Hepatic stellate cell (primary cell): ENCODE measurements at places on chromosomes 3 and 15.

- DNase-seq, result no peak
These were observed 34.9 kb upstream of the TBC1D23 start for GRCh38 chr3:100225883-100226282.

DNA sequence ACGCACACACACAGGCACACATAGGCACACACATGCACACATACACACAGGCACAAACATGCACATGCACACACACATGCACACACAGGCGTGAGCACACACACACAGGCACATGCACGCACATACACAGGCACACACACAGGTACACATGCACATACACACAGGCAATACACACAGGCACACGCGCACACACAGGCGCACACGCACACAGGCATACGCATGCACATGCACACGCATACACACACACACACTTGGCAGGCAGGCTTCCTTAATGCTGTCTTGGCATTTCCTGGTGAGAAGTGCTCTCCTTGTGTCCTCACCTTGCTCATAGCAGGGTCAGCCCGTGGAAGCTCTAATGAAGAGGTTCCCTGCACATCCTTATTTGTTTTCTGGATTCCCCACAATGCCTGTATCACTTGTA lies 8.4 kb upstream of the SLCO2A1 start:
- DNase-seq, result no peak

DNA sequence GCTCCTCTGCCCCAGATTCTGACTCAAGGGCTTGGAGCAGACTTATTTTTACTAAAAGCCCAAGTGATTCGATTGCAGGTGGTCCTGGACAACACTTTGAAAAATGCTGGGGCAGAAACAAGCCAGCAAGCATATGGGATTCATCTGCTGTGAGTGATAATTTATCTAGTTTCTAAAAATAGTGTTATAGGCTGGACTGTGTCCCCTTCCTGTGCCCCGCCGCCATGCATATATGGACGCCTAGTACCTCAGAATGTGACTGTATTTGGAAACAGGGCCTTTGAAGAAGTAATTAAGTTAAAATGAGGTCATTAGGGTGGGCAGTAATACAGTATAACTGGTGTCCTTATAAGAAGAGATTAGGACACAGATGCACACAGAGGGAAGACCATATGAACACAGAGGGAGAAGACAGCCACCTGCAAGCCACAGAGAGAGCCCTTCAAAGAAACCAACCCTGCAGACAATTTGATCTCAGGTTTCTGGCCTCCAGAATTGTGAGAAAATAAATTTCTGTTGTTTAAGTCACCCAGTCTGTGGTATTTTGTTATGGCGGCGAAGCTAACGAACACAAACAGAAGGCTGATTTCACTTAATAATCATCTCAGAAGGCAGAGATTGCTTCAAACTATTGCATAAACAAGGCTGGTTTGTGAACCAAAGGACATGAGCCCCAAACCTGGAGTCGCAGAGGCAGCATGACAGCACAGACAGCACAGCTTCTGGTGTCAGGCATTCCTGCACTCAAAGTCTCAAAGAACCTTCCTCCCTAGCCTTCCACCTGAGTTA lies 59.1 kb downstream of the CCNL1 start:
- no peak for DNase-seq

DNA sequence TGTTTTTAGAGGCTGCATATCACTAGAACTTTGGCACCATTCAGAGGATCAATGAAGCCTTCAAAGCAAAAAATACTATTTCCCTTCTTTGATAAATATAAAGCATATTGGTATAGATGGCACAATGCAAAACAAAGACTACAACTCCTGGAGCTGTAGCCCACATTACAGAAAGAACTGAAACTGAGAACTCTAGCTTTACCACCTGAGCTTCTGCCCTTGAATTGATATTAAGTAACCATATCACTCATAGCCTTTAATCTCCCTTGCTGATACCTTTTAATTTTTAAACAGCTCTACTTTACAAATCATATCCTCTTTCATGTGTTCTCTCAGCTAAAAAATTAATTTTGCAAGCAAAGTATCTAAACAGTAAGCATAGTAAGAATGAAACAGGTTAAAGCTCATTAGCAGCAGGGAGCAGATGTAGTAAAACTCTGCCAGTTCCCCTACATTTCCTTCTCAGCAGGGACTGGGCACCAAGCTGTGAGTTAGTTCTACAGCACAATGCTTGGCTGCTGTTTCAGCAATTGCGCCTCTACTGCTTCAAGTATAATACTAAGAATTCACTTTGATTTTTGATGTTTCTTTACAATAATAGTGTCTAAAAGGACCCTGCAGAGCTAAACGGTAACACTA lies 97.9 kb upstream of the NANOGP8 start:
- DNase-seq, result no peak

DNA sequence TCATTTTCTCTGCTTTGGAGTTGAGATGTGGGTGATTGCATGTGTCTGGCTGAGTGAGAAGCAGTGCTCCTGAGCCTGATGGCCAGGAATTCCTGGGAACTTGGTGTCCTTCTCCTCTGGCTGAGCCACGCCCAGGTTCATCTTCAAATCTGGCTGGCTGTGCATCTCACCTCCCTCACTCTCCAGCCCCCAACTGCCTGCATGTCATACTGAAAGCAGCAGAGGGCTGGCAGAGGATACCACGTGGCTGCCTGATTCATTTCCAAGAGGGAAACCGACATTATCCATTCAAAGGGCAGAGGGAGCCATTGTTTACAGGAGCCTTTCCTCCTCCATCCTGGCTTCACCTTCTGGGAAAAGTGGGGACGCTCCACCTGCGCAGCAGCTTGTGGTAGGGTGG lies 57.4 kb downstream of the ABHD5 start:
- peak; percentile 58 for DNase-seq

- DNase-seq, result no peak
These were observed 6.8 kb upstream of the TXNRD3 start for GRCh38 chr3:126661532-126662364.

- DNase-seq, result no peak
These were observed 552.9 kb downstream of the DIPK2A start for GRCh38 chr3:144524531-144524930.

DNA sequence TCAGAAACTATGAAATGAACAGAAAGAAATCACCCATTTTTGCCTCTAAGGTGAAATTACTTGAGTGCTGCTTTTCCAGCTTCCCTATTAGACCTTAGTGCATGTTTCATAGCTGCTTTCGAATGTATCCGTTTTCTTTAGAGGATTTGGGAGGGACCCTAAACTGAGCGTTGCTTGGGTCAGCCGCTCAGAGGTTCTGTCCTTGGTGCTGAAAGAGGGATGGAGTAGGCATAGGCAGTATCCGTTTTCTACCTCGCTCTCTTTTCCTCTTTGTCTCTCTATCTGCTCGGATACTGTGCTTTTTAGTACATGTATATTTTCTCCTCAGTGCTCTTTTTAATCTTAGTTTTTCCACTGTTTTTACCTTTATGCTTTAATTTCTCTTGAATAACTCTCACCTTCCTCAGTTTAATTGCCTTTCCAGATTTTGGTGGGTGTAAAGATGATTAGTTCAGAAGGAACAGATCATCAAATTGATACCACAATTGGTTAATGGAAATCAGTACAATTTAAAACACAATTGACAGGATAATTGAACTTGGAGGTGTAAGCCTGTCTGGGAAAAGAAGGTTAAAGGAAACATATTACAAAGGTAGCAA lies at the start of gene DRD3:
TSS of gene DRD3 (minus strand) at position 283 of the 599 bp plus-strand sequence. CDS start 7,060 bp downstream, outside the sequence.
- DNase-seq, result no peak

GRCh38 chr3:184662187-184662586 lies 49.7 kb downstream of the MAGEF1 start:
- DNase-seq, result no peak

DNA sequence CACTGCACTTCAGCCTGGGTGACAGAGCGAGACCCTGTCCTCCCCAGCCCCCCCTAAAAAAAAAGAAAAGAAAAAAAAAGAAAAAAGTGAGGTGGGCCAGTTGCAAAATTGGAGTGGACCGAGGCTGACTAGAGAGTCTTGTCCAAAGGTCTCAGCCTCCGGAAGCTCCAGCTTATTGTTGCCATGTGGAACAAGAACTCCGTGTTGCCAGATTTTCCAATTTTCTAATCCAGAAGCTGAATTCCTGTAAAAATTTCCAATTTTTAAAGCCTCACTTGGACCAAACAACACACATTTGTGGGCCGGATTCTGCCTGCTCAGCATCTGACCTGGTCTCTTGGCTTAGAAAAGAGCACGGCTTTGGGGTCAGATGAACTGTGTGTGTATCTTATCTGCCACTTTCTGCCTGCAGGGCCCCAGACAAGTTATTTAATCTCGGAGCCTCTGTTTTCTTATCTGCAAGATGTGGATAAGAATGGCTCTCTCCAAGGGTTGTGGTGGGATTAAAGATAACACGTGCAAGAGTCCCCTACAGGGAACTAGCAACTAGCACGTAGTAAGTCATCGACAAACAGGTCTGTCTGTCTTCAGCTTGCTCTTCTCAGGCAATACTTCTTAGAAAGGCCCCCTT lies 73.7 kb upstream of the TLE3 start:
- no peak for DNase-seq

GRCh38 chr3:60307562-60308199 lies 943.6 kb downstream of the FHIT start:
- no peak for DNase-seq

DNA sequence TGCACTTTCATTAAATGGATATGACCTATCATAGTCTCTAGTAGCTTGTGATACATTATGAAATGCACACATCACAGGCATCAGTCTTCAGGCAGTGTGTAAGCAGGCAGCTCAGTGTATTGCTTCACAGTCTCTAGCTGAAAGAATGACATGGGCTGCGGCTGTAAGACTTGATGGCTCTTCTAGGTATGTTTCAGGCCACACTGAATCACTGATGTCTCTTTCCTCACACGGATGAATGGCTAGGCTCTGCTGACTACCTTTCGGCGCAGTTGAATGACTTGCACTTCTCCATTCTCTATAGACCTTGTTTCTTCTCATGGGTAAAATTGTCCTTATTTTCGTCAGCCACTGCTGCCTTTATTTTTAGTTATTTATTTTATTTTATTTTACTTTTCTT lies 15.4 kb downstream of the APH1B start:
- DNase-seq, result no peak

- no peak for DNase-seq
These were observed 34.9 kb upstream of the LIMD1 start for GRCh38 chr3:45559560-45560118.

GRCh38 chr15:99414755-99415731 lies 150.7 kb upstream of the MEF2A start:
- no peak for DNase-seq

DNA sequence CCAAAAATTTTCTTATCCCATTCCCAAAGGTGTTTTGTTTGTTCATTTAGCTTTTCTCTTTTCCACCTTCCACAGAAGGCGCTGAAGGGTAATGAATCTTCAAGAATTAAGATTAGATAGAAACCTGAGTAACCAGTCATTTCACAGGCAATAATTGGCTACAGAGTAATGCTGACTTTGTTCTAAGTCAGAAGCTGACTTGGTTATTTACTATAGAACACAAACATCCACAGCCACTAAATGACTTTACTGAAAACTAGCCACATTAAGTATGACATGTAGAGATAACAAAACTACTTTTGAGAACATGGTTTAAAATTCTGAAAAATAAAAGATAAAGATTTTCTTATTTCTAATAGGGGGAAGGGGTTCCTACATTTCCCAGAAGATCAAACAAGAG lies 7.8 kb downstream of the CLDND1 start:
- DNase-seq, result no peak
